Omental fat pad (tissue), 4 donors: ENCODE measurements at places on chromosomes 5 and 9. TPM values are rescaled to one million over a fixed set of nuclear protein-coding genes. Genes with fewer than 3 reads are reported as not detected.
A peak's percentile ranks its signal among the peaks of the same experiment; 100 is the strongest.

DNA sequence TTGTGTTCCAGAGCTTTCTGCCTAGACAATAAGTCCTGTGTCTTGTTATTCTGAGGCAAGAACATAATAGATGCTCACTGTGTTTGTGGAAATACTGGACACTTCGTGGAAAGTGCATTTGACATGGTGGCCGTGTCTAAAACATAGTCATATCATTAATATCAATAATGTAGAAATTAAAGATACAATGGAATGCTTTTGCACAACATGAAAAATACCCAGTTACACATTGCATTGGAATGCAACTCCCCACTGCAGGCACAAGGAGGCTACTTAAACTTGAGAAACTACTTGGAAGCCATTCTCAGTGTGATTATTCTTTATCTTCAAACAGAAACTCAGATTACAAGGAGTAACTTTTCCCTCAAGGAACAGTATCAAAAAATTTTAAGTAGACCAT, 145.3 kb upstream of the ZNF462 start:
- no peak for DNase-seq

DNA sequence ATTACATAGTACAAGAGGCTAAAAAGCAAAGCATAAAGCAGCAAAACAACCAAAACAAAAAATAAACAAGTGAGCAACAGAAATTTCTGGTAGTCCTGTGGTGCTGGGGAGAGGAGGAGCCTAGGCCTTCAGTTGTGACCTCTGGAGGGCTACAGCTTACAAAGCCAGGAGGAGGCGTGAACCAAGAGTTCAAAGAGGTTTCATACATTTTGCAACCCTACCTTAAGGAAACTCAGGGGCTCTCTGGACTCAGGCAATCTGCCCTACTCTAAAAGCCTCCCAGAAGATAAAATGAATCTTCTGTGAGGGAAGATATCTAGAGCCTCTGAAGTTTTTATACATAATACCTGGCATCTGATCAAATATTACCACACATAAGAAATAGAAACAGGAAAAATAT, 187.4 kb downstream of the AGTPBP1 start:
- no peak for DNase-seq

Gene GLRA1
- not detected for total RNA-seq

Gene GFI1B
- not detected for total RNA-seq

DNA sequence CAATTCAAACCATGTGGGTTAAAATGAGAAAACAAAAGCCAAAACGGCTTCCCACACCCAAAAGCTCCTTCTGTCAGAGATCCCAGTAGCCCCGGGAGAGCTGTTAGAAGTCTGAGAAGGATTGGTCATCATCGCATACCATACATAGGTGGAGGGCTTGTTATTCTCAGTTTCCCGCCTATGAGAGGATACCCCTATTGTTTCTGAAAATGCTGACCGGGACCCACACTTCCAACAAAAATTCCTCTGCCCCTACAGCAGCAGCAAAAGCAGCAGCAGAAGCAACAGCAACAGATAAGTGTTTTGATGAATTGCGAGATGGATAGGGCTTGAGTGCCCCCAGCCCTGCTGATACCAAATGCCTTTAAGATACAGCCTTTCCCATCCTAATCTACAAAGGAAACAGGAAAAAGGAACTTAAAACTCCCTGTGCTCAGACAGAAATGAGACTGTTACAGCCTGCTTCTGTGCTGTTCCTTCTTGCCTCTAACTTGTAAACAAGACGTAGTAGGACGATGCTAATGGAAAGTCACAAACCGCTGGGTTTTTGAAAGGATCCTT, at the start of gene TEK:
TSS of gene TEK (plus strand) at position 245 of the 561 bp plus-strand sequence. CDS start 366 bp downstream, outside the sequence.
- no peak for DNase-seq

- no peak for DNase-seq
Observed at GRCh38 chr9:127183814-127184582, 61.6 kb upstream of the ANGPTL2 start.

GRCh38 chr9:83313781-83314180, 224.4 kb downstream of the FRMD3 start:
- DNase-seq = no peak

DNA sequence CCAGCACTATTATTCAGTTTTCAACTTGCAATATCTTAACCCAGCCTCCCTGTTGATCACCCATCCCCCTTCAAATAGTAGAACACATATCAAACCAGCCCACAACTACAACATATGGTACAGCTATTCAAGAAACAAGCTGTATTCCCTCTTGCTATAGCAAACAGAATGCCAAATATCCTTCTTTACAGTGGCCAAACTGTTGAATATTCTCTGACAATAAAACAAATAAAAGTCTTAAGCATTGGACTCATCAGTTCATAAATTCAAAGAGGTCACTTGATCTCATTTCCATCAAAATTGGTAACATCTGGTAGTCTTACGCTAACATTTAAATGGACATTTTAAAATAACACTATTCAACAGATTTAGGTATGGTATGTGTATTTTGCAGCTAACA, 350.8 kb downstream of the EFNA5 start:
- DNase-seq = no peak

Gene IGFBPL1
- not detected for total RNA-seq

- no peak for DNase-seq
Observed at GRCh38 chr9:107899961-107900330, 410.4 kb upstream of the KLF4 start.

- DNase-seq = no peak
Observed at GRCh38 chr9:115671963-115672305, 481.7 kb upstream of the PAPPA start.

DNA sequence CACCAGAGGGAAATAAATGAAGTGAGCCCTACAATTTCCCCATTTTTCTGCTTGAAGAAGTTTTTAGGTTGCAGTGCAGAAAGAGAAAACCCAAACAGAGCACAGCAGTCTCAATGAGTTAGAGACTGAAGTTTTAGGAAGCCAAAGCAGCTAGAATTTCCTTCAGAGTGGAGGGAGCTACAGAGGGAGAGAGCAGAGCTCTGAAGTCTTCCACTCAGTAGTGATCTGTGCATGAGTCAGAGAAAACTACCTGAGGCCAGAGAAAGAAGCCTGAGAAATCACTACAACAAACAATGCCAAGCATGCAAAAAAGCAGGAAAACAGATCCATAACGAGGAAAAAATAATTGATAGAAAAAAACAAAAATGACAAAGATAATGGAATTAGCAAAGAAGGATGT, 17.9 kb upstream of the NDUFB6 start:
- DNase-seq = no peak

Gene GGTA1
- total RNA-seq = 15.1 TPM

GRCh38 chr5:57845025-57845424, 362.4 kb upstream of the ACTBL2 start:
- no peak for DNase-seq

DNA sequence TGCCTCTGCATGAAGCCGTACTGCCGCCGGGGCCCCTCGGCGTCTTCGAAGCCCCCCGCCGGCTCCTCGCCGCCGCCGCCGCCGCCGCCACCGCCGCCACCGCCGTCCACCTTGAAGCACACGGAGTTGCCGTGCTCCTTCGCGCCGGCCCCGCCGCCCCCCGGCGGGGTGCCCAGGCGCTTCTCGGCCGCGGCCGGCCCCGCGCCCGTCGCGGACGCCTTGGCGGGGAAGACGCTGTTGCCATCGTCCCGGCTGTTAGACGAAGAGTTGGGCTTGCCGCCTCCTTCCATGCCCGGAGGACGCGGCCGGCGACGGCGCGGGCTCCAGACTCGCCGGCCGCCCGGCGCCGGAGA, 400 bp downstream of the HCN1 start:
- DNase-seq = no peak

DNA sequence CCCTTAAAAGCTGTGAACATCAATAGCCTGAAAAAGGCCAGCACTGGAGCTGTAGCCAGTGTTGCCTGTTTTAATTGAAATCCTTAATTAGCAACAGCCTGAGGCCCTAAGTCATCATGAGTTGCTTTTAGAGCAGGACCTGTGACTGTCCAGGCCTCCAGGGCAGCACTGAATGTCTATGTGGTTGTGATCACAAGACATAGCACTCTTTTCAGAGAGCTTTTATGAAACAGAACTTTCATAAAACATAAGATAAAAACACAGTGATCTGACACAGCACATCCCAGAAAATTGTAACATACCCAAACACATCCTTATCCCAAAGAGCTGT, 85.5 kb upstream of the MYO10 start:
- no peak for DNase-seq

DNA sequence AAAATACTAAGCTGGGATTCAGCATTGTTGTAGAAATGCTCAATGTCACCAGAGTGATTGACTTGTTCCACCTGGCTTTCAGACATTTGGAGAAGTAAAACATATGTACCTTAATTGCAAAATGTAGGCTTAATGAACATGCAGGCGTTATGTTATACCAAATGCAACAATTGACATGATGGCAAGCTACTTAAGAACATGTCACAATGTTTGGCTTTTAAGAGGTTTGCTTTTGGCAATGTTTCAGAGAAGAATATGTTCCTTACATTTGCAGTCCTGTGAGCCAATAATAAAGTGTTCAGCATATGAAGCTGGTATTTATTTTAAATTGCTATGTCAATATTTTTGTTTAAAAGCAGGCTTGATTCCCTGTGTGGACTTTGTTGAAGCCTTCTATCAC, 111.7 kb upstream of the NUDT12 start:
- DNase-seq = no peak

DNA sequence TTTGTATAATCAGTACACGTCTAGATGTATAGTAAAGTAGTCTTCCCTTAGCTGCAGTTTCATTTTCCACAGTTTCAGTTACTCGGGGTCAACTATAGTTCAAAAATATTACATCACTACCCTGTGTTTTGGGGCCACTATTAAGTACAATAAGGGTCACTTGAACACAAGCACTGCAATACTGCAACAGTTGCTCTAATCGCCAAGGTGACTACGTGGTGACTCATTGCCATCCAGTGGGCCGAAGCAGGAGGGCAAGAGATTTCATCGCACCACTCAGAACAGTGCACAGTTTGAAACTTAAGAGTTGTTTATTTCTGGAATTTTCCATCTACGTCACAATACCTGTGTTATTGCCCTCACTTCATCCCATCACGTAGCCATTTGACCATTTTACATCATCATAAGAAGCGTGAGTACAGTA, at the start of gene ARL14EPL:
TSS of gene ARL14EPL (plus strand) at position 379 of the 424 bp plus-strand sequence. CDS start 18,994 bp downstream, outside the sequence.
- peak; percentile 27 for DNase-seq

Gene C9
- 1.1 TPM for total RNA-seq

DNA sequence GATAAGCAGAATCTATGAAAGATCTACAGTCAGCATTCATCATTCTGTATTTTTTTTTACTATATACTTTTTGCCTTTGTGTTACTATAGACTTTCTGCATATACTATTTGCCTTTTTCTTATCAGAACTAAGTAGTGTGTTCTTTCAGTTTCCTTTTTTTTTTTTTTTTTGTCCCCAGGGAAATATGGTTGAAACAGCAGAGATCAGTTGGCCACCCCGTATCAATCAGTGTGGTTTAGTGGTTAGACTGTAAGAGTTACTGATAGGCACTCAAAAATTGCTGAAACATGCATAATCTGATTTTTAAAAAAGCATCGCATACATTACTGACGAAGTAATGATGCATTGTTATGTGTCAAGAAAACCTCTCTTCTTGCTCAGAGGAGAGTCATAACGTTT, 990.8 kb upstream of the EDIL3 start:
- no peak for DNase-seq

DNA sequence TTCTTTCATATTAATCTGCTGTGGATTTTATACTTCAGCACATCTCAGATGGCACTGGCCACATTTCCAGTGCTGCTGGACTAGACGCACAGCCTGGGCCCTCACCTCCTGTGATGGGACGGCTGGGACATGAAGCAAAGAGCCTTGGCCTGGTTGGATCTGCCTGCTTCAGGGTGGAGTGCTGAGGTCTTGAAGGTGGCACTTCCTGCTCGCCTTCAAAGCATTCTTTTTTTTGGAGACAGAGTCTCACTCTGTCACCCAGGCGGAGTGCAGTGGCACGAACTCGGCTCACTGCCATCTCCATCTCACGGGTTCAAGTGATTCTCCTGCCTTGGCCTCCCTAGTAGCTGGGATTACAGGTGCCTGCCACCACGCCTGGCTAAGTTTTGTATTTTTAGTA, 73.1 kb downstream of the RAPGEF1 start:
- no peak for DNase-seq

DNA sequence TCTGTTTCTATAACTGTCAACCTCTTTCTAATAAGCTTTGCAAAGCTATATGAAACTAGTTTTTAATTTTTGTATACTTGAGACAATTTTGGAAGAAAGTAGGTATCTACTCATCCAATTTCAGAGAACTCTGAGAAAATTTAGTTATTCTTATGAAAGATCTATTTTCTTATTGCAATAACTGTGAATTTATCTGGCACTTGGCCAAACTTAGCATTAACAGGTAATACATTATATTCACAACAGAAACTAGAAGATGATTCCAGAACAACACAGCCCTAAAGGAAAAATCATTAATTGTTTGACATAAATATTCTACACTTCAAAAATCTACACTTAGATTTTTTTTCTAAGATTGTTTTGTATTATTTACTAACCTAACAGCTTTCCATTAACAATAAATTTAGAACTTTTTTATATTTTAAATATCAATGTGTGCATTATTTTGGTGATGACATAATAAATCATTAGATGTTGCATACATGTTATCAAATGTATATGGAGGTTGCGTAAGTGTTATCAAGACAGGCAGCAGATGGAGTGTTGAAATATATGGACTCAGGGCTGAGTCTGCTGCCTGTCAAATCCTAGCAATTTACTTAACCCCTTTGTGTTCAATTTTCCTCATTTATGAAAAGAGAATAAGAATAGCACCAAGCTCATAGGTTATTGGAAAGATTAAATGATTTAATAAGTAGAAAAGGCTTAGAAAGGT, 141.8 kb downstream of the MUSK start:
- no peak for DNase-seq

Gene TAF11L9
- not detected for total RNA-seq

Gene SPATA31A5
- not detected for total RNA-seq
